Activated CD4-positive, alpha-beta T cell treated with anti-CD3 and anti-CD28 coated beads, Interleukin-2, amount 50 U/mL, for 24 hours (primary cell): ENCODE measurements at places on chromosomes 3 and 15.

- DNase-seq: no peak
Measured at GRCh38 chr3:102206511-102207031, 228.2 kb upstream of the ZPLD1 start.

- no peak for DNase-seq
Measured at GRCh38 chr3:72894976-72895552, 7.2 kb downstream of the GXYLT2 start.

DNA sequence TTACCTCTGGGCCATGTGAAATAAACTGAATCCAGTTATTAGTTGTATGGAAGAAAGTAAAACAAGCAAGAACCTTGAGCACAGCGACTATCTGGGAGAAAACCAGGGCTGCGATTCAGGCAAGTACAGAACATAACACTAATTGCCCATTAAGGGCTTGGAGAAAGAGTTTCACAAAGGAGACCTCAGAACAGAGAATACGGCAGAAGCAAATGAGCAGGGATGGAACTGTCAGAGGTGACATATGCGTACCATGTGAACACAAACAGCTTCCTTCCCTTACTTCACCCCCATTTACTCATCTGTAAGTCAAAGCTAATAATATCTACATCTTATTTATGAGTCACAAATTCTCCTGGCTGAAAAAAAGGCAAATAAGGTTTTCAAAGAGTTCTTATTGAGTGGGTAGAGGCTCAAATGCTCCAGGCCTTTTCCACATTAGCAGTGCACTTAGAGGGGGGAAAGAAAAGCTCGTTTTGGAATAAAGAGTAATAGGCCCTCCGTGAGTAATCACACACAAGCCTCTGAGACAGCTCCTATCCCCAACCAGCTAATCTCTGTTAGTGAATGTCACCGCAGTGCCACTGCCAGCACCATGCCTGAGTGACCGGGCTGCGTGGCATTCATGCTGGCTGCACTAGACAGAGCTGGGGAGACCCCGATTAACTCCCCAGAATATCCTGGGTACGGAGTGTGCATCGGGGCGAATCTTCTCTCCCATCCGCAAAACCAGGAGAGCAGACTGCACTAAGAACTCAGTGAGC is 2.6 kb downstream of the PCSK6 start:
- DNase-seq: no peak

DNA sequence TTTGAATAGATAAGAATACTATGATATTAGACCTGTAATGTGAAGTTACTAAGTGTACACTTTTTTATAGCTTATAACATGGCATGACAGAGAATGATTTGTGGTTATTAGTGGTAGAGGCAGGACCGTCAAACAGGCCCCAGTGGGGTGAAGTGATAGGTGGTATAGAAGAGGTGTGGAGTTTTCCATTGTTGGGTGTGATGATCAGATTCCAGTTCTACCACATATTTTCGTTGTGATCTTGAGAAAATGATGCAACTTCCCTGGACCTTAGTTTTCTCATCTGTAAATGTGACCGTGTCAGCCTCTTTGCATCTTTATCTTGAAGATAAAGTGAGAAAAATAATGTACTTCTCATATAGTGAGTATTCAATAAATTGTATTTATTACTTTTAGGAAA is 30.3 kb upstream of the UTS2B start:
- DNase-seq: no peak

- DNase-seq: no peak
Measured at GRCh38 chr3:156274791-156275190, 154.4 kb downstream of the KCNAB1 start.

GRCh38 chr3:64974401-64974800 is 286.6 kb upstream of the ADAMTS9 start:
- DNase-seq: no peak

- no peak for DNase-seq
Measured at GRCh38 chr15:37289109-37289765, 188.9 kb upstream of the MEIS2 start.

DNA sequence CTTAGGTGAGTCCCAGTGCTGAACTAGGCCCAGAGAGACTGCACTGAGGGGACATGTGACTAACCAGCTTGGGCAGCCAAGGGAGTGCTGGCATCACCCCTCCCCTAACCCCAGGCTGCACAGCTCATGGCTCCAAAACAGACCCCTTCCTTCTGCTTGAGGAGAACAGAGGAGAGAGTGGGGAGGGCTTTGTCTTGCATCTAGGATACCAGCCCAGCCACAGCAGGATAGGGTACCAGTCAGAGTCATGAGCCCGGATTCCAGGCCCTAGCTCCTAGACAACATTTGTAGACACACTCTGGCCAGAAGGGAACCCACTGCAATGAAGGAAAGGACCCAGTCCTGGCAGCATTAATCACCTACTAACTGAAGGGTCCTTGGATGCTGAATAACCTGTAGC is 49.9 kb upstream of the PLSCR4 start:
- DNase-seq: no peak

GRCh38 chr15:99735868-99736267 is 2.6 kb upstream of the LYSMD4 start:
- DNase-seq: no peak

DNA sequence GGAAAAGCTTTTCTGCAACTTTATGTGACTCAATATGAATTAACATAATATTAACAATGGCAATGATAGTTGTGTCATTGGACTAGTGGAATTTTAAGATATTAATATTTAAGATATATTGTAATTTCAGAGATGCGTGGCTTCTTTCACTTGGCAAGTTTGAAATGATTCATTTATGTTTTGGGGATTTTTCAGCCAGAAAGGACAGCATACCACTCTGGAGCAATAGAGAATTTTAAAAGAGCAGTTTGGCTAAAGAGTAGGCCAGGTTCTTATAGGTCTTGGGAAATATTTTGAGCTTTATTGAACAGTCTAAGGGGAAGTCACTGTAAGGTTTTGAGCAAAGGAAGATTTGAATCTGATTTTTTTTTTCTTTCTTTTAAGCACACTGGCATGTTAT is 16.5 kb downstream of the GMPS start:
- no peak for DNase-seq

GRCh38 chr3:48402281-48402732 is 27.6 kb downstream of the PLXNB1 start:
- no peak for DNase-seq

GRCh38 chr3:127464642-127465041 is 125.9 kb downstream of the TPRA1 start:
- DNase-seq: no peak

- no peak for DNase-seq
Measured at GRCh38 chr3:120033596-120033995, 60.7 kb downstream of the GSK3B start.

DNA sequence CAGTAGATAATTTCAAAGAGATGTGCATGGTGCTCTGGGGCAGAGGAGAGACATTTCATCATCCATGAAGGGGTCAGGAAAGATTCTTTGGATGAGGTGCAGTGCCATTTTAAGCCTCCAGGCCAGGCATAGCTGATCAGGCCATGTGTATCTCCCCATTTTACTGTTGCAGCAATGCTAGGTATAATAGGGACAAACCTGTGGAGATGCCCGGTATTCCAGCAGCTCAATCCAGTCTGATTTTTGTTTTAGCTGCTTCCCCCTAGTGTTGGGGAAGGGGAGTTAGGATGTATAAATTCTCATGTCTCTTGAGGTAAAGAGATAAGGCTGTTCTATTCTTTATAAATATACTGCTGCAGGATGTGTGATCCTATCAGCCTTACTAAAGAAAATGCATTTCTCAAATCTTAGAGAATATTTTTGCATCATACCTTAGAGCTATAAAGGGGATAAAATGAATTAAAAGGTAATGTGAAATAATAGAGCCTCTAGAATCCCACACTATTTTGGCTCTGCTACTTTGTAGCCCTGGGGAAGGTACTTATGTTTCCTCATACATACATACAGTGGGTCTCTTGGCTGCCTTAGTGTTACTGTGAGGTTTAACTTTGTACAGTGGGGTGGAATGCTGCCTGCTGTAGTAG is 5.2 kb downstream of the CDV3 start:
- DNase-seq: no peak

- no peak for DNase-seq
Measured at GRCh38 chr3:13748276-13748879, 131.5 kb downstream of the WNT7A start.
